ENCODE measurements at places on chromosomes 5 and 9.

- peak; percentile 74 for DNase-seq
These were observed 49.9 kb upstream of the GARNL3 start for GRCh38 chr9:127214421-127215267.

DNA sequence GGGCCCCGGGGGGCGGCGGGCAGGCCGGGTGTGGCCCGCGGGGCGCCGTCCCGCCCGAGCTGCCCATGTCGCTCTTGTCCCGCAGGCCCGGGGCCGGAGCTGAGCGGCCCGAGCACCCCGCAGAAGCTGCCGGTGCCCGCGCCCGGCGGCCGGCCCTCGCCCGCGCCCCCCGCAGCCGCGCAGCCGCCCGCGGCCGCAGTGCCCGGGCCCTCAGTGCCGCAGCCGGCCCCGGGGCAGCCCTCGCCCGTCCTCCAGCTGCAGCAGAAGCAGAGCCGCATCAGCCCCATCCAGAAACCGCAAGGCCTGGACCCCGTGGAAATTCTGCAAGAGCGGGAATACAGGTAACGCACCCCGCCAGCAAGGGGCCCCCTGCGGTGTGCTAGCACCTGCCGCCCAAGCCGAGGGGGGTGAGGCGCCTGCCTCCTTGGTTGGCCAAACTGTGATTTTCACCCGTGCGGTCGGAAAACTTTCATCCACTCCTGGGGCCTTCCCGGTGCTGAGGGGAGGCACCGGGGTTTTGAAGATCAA lies 32.1 kb downstream of the SMARCA2 start:
- DNase-seq = no peak

- DNase-seq = peak; percentile 82
These were observed 78.9 kb upstream of the RPS23 start for GRCh38 chr5:82356808-82357671.

DNA sequence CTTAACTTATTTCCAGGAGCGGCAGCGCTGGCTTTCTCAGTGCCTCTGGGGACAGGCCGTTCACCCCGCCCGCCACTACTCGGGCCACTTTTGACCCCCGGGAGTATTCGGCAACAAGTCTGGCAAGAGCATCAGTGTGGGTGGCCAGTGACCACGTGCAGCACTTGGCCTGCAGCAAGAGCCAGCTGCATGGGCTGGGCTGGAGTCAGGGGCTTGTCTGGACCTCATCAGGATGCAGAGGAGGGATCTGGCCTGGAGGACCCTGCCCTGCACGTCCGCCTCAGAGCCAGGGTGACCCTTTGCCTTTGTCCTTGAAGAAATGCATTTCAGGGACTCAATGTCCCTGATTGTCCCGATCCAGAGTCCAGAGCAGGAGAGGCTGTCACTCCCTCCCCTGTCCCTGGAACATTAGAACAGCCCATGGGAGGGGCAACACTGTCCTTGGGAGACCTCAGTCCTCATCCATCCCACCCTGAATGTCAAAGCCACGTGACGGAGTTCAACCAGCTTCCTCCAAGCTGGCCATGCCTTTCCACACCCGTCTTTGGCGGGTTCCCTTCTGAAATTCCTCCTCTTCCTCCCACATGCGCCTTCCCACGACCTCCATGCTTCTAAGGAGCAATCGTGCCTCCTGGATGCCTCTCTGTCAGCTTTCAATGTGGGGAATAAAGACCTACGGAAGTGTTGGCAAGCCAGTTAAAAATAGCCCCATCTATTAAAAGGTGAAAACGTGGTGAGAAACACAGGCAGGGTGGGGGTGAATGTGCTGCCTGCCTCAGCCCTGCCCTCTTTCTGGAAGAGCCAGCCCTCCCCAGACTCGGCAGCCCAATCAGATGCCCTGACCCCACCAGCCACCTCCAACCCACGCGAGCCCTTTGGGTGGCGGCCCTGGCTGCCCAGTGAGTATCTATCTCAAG lies 99.0 kb downstream of the OLFM1 start:
- DNase-seq = no peak

DNA sequence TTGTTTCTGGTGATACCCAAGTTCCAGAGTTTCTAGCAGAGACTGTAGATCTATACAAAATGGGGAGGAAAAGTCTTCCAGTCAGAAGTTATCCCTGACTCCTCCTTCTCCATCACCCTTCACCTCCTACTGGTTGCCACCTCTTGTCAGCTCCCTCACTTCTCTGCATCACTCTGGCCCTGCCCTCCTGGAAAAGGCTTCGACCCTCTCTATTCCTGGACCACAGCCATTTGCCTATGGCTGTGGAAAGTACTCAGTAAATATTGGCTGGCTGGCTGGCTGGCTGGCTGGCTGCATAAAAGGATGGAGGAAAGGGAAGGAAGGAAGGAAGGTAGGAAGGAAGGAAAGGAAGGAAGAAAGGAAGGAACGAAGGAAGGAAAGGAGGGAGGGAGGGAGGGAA lies 32.7 kb upstream of the ABCA1 start:
- no peak for DNase-seq

- no peak for DNase-seq
These were observed 273.2 kb downstream of the FAM170A start for GRCh38 chr5:119902593-119902992.

DNA sequence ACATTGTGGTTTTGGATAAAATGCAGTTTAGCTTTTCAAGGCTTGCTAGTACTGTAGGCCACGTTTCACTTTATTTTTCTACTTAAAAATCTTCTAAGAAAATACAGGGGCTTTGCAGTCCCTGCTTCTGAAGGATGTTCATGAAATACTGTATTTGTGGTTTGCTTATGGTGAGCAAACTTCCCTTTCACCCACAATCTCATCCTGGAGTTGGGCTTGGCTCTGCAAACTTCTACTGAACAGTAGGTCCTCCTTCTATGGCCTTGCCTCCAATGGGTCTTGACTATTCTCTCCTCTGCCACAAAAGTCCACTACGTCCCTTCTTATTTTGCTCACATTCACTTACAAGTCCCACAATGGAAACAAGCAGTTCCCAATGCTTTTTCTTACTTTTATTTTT lies 502.7 kb upstream of the KLF4 start:
- DNase-seq = no peak

DNA sequence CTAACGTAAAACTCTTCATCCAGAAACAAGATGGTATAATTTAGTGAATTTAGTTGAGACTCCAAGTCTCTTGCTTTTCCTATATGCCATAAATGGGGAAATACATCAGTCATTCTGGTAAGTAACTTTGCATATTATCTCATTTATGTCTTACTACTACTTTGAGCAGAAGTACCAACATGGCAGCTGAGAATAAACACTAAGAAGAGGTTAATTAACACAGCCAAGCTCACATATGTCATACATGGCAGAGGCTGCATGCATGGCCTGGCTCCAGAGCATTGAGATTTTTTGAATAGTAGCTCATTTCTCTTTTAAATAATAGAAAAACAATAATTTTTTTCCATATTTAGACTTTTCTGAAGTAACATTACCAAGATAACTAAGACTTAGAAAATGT lies 54.3 kb downstream of the CERT1 start:
- no peak for DNase-seq

Measured in CD4-positive, alpha-beta T cell treated with Interleukin-6 for 4 hours (primary cell).